ENCODE measurements at places on chromosomes 3 and 15. TPM values are rescaled to one million over a fixed set of nuclear protein-coding genes. Genes with fewer than 3 reads are reported as not detected.

Gene CDHR4
- not detected for total RNA-seq

Gene RASA2
- total RNA-seq: 10.0 TPM

GRCh38 chr3:109132801-109133473 lies 3.6 kb upstream of the C3orf85 start:
- DNase-seq: peak; percentile 62

DNA sequence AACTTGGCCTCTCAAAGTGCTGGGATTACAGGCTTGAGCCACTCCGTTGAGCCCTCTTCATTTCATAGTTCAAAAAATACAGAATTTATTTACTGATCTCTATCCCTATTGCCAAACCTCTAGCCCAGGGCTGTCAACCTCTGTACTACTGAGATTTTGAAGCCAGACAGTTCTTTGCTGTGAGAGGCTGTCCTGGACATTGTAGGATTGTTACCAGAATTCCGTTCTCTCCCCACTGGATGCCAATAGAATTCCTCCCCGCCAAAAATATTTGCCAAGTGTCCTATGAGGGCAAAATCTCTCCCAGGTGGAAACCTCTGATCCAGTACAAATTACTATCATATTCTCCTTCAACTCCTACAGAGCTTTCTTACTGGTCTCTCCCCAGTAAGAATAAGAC lies 29.6 kb upstream of the ADAMTS9 start:
- no peak for DNase-seq

DNA sequence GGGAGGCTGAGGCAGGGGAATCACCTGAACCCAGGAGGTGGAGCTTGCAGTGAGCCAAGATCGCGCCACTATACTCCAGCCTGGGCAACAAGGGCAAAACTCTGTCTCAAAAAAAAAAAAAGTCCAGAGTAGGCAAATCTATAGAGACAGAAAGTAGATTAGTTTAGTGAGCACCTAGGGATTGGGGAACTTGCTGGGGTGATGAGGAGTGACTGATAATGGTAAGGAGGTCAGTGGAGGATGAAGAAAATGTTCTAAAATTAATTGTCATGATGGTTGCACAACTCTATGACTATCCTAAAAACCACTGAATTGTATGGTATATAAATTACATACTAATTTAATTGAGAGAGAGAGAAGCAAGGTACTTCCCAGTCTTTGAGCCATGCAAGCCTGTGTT lies 27.8 kb upstream of the LYZL4 start:
- no peak for DNase-seq
